ENCODE measurements at places on chromosomes 4 and X.

DNA sequence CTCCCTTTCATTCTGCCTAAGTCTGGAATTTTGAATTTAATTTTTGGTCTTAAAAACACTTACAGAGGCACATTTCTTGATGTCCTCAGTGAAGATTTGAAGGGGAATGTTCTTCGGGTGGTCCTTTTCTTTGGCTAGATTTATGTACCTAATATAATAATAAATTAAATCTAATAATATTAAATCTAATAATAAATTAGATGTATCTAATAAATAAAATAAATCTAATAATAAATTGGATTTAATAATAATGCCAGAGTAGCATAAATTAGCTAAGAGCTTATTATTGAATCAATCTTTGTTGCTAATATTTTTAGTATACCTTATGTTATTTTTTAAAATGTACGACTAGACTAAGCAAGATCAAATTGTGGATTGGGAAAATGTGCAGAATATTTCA is 39.8 kb downstream of the MAD2L1 start:
- no peak for DNase-seq

- DNase-seq = no peak
Observed at GRCh38 chr4:1978226-1978625, 30.5 kb downstream of the NELFA start.

GRCh38 chrX:17606231-17606630 is 131.1 kb upstream of the SCML1 start:
- no peak for DNase-seq

DNA sequence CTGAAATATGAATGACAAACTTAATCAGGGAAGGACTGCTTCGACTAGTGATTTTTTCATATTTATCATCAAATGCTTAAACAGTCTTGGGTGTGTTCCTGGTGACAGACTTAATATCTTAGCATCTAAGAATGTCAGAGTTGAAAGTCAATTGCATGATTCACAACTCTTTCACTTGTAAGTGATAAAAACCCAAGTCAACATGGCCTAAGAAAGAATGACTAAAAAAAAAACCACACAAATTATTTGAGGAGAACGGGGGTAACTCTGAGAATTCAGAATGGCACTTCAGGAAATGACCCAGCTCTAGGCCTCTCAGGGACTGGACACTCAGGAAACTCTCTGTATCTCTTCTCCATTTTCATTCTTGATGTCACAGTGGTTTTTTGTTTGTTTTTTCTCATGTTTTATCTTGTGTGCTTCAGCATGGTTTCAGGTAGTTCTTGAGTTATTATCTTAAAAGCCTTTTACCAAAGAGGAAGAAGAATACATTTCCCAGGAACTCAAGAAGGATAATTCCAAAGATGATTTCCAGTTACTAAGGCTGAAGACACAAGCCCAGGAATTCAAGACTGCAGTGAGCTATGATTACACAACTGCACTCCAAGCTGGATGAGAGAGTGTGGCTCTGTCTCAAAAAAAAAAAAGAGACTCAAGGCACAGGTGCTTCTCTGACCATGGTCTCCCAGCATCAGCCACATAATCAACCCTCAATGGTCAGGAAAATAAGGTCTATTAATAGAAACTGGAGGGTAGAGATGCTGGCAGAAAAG is 1697.8 kb upstream of the IGFBP7 start:
- no peak for DNase-seq

GRCh38 chr4:106277140-106277675 is 38.8 kb downstream of the TBCK start:
- no peak for DNase-seq

DNA sequence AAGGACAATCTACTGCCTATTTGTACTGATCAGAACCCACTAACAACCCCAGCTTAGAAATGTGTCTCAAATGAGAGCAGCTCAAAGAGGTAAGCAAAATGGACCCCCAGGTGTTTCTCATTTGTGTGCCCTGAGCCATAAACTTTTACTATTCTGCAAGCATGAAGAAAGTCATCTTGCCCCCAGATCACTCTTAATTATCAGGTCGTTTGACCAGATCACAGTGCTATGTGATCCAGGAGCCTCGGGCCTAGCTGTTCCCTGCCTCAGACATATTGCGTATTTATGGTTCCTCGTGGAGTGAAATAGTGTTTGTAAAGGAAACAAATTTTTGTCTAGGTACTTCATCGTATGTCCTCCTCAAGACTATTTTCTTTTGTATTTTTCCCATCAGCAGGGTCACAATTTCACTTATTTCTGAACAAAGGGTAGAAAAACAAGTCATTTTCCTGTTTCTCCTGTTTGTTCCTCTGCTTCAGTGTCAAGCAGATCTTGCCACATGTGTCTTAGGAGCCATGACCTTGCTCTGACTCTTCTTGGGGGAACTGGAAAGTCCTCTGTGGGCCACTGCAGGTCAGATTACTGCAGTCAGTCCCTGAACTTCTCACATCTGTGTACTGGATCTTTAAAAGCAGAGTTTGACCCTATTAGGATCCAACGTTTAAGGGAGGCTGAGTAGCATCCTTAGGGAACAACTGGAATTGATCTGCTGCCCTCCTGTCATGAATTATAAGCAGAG is 194.9 kb downstream of the PALLD start:
- DNase-seq = no peak

DNA sequence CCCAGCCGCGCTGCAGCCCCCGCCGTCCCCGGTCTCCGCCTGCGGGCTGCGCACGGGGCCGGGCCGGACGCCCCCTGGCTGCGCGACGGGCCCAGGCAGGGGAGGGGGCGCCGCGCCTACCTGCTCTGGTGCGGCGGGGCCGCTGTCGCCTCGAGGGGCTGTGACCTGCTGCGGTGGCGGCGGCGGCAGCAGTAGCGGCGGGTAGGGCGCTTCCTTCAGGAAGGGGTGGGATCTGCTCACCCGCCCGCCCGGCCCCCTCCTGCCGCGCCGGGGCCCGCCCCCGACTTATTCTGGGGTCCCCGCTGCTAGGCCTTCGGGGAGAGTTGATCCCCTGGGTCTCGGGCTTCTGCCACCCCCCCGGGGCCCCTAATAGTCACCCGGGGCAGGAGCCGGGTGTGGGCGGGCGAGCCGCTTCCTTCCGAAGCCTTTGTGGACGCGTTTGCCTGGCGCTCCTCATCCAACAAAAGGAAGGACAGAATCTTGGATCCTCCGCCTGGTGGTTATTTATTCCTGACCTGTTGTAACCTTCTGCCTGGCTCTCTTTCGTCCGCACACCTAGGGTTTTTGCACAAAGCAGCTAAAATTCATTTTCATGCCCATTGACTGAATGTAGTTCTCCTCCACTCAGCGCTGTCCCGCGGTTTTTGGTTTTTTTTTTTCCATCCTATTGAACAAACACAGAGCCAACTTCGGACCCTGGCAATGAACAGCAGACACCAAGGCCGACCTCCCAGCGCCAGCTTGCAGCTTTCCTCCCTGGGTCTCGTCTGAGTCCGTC is at the start of gene TMEM150C:
TMEM150C (minus strand) TSS at position 203 of the 778 bp plus-strand sequence. CDS start 57,331 bp downstream, outside the sequence.
- DNase-seq = no peak

DNA sequence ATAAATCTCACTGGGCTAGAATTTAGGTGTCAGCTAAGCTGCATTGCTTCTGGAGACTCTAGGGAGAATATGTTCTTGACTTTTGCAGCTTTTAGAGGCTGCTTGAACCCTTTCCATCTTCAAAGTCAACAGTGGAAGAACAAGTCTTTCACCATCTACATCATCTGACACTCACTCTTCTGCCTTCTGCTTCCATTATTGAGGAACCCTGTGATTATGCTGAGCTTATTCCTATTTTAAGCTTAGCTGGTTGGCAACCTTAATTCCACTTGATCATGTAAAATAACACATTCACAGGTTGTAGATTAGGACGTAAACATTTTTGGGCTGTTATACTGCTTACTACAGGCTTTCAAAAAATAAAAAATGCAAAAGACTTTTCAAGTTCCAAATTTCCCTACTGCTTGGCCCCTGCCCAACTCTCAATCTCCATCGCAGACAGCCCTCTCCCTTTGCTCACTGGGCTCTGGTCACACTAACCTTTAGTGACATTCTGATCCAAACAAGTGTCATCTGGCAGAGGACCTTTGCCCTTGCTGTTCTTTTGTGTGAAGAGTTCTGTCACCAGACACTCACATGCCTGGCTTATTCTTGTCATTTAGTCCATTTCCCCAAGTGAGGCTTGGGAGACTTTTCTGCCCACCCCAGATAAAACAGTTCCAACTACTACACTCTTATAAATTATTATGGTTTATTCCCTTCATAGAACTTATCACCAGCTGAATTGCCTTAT is 1056.0 kb downstream of the STIM2 start:
- no peak for DNase-seq

- DNase-seq = no peak
Observed at GRCh38 chr4:111064342-111064993, 441.6 kb upstream of the PITX2 start.

DNA sequence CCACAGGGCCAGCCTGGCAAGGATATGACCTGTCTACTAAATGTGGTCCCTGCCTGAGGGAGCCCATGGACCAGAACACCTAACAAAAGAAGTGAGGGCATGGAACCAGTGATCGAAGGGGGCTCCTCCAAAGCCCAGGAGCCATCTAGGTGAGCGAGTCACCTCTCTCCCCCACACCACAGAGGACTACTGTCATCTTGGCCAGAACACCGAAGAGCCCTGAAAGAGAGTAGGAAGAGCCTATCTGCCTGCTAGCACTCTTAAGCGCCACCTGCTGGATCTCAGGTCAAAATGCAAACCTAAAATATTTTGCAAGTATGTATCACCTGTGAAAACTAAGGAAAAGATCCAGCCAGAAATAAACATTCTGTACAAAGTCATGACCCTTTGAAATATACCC is 137.9 kb upstream of the ZXDB start:
- no peak for DNase-seq

- no peak for DNase-seq
Observed at GRCh38 chrX:35664833-35665232, 133.3 kb upstream of the MAGEB16 start.

DNA sequence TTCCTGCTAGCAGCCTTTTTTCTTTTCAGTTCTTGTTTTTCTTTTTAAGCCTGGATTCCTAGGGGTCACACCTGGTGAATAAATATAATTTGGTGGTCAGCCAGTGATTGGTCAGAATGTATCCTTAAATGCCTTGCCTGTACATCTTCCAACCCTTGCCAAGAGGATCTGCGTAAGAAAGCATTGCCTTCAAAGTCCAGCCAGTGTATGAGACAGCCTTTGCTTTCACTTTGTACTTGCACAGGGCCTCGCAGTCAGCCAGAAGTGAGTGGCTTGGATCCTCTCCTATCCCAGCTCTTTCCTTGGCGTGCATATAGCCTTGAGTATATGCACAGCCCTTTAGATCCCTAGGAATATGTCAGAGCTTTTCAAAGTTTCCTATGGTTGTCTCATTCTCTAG is 22.2 kb downstream of the KANTR start:
- DNase-seq = peak; percentile 0

DNA sequence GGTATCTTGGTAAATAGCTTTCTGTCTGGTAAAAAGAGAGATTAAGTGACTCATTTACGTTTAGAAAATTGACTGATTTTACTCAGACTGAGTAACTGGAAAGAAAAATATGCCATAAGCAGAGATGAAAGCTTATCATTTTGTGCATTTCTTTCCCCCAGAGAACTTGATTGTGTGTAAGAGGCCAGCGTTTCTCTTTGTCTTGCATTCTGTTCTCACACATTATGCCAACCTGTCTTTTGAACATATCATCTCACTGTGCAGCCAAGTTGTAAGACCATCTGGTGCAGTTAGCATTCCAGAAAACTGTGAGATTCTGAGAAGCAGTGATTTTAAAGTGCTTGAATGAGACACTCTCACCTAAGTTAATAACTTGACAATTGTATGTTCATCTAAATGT is 651.3 kb downstream of the TECRL start:
- DNase-seq = no peak
